ENCODE measurements at places on chromosomes 3 and 15.

DNA sequence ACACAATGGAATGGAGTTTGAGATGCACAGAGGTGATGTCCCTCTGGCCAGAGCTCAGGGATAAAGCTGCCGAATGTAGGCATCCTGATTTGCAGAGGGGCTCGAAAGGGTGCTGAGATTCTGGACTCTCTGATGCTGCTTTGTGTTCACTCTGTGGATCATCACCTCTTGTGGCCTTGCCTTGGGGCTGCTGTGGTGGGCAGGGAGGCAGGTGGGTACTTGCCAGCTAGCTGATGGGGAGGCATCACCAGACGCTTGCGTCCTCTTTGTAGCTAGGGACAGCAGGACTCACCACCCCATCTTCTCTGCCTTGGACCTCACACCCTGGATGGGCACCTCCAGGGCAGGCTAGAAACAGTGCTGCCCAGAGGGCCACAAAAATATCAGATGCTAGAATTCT, 14.6 kb upstream of the RASGRF1 start:
- DNase-seq = no peak

DNA sequence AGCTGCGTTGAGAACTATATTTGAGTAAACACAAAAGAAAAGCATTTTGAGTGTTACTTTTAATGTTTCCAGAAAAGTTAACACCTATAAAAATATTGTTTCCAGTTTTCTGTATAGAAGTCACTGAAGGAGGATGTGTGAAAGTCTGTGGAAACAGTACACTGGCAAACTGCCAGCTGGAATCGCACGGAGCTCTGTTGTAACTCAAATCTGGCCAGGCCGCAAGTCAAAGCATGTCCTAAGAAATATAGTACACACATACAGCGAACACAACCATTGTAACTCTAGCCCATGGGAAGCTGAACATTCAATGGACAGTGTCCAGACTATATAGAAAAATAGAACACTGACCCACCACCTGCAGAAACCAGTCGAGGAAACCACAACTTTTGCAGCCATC, 657.2 kb downstream of the FHIT start:
- DNase-seq = no peak

DNA sequence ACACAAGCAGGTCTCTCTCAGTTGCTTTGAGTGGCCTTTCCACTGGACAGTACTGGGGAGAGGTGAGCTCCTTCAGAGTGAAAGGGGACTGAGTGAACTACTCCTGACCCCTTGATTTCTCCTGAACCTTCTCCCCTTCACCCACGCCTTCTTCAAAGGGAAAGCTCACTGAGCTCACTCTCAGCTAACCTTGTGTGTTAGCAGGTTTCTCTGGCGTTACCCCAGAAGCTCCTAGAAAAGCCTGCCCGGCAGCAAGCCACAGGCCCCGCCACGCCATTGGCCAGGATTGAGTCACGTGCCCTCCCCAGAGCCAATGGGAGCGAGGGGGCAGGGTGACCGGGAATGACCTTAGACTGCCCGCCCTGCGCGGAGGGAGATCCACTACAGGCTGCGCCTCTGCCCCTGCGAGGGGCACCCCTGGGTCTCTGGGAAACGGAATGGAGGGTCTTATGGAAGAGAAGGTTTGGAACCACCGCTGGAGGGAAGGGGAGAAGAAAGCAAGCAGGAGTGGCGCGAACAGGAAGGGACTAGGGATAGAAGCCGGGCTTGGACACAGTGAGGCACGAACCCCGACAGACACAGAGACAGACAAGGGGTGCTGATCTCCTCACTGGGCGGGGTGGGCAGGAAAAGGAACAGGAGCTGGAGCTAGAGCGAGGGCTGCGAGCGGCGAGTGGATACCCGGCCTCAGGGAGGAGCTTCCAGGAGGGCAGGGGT, 17.4 kb upstream of the CLK3 start:
- peak; percentile 80 for DNase-seq

DNA sequence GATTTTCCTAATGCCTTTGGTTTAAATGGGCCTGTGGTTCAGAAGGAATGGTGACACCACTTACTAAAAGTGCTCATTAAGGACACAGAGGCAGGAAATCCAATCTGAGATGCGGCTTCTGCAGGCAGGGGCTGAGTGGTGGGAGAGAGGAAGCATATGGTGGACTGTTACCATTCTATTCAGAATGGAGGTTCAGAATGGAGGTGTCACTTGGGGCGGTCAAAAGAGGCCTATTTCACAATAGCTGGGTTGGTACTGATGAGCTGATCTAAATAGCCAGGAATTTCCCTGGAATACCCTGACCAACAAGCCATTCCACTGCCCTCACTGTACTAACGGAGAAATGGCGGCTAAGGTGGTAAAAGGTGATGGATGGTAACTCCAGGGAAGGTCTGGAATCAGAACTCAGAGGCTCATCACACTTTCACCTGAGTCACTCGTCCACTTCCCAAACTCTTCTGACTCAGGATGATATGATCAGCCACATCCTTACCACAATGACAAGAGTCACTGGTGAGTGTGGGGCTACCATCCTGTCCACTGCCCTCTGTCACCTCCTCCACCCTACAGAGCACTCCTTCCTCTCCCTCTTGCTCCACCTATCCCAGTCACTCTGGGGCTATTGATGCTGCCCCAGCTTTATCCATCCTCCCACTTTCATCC, 15.7 kb downstream of the RFT1 start:
- DNase-seq = no peak

DNA sequence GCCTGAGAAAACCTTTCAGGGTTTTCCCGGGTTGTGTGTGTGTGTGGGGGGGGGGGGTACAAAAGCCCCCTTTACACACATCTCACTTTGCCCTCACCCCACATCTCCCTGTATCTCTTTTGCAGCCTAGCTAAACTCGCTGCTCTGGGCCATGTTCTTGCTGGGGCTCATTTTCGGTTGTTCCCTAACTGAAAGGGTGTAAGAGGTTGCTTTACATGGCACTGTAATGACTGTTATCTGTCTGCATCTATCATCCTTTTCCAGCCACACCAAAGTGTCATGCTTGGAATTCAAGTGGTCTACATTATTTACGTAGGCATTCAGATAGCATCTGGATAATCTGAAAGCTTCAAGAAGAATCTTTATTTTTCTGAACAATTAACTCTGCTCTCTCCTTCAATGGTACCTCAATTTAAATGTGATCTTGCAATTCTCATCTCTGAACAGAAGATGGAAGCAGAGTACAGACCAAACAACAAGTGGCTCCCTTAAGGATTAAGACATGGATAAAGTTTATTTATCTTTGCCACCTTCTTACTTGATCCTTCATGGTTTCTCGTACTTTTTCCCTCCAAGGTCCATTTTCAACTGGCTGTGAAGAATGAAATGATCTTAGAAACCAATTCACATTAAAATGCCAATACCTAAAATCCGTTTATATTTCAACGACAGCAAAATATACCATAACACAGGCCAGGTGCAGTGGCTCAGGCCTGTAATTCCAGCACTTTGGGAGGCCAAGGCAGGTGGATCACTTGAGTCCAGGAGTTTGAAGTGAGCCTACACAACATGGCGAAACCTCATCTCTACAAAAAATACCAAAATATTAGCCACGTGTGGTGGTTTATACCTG, 34.9 kb downstream of the DCLK3 start:
- no peak for DNase-seq

- DNase-seq = no peak
Measured at GRCh38 chr3:44721231-44722102, 8.0 kb upstream of the ZNF501 start.

DNA sequence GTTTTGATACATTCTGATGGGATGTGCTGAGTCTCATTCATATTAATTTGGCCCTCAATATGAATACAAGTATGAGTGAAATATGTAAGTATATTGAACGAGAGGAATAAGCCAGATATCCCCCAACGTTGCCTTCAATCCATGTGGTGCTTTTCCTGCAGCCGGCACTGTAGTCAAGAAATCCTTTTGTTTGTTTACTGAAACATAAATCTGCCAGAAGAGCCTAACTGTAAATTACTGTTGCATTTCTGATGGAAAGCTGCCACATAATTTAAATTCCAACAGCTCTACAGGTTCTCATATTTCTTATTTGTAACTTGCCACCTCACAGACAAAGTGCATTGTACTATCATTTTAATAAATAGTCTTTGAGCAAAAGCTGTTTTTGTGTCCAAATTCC, 314.0 kb downstream of the KBTBD8 start:
- DNase-seq = no peak

GRCh38 chr15:25178835-25179672, 224.3 kb downstream of the SNRPN start:
- DNase-seq = no peak
